T-helper 9 cell (primary cell): ENCODE measurements at places on chromosomes 6 and 20.
A peak's percentile ranks its signal among the peaks of the same experiment; 100 is the strongest.

GRCh38 chr20:53216856-53217576, 244.9 kb downstream of the TSHZ2 start:
- peak; percentile 81 for DNase-seq

DNA sequence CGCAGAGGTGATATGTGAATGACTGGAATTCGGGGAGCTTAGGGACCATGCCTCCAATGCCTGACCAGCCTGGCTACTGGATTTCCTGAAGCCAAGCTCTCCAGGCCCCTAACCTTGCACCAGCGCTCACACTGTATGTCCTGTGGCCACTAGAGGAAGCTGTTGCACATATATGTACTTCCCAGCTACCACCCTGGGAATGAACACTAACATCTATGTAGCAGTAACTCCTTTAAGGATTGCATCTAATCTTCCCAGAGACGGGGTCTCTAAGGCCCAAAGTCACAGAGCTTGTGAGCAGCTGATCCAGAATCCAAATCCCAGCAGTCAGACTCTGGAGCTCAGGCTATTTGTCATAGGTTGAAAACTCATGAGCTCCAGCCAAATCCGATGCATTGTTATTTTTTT, 20.4 kb upstream of the BPIFB1 start:
- no peak for DNase-seq

- DNase-seq, result no peak
Observed at GRCh38 chr20:53322651-53323050, 271.0 kb downstream of the ZNF217 start.

DNA sequence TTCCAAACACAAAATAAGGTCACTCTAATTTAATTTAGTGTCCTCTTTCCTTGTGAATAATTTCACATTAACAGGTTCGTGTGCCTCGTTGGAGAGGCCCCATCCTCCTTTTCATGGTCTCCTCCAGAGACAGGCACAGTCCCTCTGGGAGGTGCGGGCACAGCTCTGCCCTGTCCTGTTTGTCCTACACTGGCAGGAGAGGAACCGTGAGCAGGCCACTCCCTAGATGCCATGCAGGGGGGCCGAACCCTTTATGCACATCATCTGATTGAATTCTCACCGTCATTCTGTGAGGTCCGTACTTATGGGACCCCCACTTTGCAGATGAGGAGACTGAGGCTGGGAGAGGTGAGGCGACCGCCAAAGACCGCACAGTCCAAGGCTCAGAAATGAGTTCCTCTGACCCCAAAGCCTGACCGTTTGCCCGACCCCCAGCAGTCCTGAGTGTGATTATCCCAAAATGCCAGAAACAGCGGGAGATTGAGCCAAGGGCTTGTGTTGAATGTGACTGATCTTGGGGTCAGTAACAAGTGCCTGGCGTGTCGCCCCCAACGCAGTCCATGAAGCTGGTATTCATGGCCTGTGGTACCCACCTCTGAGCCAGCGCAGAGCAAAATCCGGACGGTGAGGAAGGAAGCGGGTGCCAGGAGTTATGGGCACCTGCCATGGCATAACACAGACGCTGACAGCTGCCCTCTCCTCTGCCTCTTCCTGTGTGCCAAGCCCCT, 43.5 kb downstream of the PMEPA1 start:
- no peak for DNase-seq

DNA sequence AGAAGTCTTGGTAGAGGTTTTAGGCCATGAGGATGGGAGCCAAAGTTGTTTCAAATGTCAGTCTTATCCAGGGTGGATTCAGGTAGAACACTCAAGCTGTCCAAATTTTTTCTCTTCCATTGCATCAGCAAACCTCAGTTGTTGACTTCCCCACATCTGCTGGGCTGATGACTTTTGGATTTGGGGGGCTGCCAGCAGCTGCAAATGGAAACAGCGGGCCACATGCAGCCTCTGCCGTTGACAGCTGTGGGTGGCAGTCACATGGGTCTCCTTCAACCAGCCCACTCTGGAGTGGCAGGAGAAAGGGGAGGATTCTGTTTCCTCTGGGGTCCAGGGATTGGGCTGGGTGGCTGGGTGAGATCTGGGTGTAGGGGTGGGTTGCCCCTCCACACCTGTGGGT, 5.8 kb upstream of the MLN start:
- no peak for DNase-seq

DNA sequence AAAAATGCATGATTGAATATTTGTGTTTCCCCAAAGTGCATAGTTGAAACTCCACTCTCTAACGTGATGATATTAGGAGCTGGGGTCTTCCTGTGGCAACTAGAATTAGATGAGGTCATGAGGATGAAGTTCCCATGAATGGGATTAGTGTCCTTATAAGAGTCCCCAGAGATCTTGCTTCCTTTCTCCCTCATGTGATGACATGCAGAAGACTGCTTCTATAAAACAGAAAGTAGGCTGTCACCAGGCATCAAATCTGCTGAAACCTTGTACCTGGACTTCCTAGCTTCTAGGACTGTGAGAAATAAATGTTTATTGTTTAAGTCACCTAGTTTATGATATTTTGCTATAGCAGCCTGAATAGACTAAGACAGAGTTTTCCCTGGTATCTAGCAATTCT, 586.5 kb upstream of the EPHA7 start:
- DNase-seq, result no peak

DNA sequence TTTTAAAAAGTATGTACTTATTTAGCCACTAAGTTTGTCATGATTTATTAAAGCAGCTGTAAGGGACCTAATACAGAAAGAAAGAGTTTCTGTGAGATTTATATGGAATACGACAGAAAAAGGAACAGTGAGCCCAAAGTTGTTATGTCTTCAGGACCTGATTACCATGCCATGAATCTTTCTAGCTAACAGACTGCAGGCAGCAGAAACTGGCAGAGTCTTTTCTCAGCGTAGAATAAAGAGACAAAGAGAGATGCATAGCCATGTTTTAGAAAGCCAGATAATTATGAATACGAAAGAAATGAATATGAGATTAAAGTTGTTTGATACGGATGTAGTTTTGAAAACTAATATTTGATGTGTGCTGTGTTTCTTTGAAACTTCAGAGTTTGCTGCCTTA, 624.1 kb upstream of the ADGRB3 start:
- DNase-seq, result no peak

GRCh38 chr6:85402071-85402470, 47.8 kb upstream of the NT5E start:
- DNase-seq, result no peak

DNA sequence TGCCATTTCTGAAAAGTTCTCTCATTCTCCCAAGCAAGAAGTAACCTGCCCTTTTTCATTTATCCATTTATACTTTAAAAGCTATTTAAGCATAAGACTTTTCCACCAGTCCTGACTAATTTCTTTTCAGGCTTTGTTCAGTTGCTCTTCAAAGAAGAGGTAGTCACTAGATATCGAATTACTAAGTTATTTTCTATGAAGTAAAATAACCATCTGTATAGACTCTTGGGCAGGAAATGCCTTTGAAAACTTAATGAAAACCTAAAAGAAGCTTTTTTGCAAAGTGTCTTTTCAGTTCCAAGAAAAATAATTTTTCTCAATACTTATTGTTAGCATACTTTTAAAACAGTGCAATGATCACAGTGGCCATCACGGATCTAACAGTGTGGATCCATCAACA, 31.3 kb upstream of the LAMP5 start:
- DNase-seq, result no peak

- DNase-seq, result no peak
Observed at GRCh38 chr20:25408170-25408547, 686 bp downstream of the GINS1 start.

DNA sequence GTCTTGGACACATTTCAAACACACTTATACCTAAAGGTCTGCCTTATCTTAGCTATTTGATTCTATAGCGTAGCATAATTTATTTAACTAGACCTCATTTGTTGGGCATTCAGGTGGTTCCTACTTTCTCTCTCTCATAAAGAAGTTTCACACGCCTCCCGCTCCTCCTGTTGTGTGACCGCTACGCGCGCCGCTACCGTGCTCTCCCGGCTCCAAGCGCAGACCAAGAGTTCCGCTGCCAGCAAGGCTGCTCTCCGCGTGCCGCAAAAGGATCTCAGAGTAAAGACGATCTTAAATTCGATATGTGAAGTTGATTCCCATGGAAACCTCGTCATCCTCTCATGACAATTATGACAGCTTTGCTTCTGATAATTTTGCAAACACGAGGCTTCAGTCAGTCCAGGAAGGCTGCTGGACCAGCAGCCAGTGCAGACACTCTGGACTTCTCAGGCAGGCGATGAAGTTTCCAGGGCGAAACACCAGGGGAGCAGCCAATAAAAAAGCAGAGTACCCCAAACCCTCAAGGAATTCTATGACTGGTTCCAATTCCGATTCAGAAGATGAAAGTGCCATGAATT, 20.4 kb downstream of the PRSS16 start:
- DNase-seq, result no peak

- DNase-seq, result no peak
Observed at GRCh38 chr6:54903884-54904283, 57.3 kb downstream of the FAM83B start.

- no peak for DNase-seq
Observed at GRCh38 chr6:126905917-126906316, 212.6 kb upstream of the RSPO3 start.

GRCh38 chr20:57800791-57801430, 91.1 kb upstream of the PMEPA1 start:
- no peak for DNase-seq

DNA sequence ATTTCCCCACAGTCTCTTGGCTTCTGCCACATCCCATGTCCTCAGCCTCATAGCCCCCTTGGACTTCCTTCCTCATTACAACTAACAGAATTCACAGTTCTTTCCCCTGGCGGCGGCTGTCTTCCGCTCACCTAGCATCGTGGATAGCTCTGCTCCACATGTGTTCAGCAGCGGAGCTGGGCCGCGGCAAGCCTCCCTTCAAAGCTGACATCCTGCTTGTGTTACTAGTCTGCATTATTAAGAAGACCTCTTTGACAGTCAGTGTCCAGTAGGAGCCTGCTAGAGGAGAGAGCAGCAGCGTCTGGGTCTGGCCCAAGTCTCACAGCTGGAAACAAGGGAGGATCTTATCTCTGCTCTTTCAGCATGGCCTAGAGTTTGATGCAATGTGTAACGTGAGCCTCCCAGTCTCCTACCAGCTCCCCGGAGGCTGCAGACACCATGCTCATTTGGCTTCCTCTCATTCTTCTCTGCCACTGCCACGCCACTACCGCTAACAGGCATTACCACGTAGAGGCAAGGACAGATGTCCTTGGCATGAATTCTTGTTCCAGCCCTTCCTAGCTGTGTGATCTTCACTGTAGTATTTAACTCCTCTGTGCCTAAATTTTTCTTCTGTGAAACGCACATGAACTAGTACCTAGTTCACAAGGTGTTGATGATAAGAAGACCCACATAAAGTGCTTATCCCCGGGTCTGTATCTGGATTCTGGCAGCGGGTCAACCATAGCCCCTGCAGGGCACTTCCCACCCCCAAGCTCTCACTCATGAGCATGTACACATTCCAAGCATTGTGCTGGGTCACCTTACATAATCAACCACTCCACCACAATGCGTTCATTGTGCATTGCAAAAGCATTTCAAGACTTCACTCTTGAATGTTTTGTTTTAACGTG, 107.1 kb upstream of the BACH2 start:
- no peak for DNase-seq

DNA sequence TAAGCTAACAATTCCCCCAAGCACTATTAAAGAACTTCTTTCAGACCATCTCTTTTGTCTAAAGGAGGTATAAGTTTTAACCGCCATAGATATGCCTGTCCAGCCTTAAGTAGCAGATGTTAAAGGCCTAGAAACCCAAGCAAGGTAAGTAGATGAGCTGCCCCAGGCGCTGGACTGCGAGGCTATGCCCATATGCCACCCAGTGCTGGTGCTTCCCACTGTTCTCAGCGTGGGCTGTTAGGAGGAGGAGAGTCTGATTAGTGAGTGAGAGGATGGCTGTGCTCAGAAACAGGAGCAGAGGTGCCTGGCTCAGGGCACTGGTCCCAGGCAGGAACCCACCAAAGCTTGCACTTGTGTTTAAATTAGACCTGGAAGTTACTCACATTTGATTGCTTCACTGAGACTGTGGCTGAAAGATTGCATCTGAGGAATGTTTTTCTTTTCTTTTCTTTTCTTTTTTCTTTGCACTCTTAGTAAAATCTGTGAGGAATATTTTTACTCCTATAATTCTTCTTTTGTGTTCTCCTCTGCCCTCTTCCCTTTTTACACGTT, 32.2 kb downstream of the PRPH2 start:
- DNase-seq, result no peak

DNA sequence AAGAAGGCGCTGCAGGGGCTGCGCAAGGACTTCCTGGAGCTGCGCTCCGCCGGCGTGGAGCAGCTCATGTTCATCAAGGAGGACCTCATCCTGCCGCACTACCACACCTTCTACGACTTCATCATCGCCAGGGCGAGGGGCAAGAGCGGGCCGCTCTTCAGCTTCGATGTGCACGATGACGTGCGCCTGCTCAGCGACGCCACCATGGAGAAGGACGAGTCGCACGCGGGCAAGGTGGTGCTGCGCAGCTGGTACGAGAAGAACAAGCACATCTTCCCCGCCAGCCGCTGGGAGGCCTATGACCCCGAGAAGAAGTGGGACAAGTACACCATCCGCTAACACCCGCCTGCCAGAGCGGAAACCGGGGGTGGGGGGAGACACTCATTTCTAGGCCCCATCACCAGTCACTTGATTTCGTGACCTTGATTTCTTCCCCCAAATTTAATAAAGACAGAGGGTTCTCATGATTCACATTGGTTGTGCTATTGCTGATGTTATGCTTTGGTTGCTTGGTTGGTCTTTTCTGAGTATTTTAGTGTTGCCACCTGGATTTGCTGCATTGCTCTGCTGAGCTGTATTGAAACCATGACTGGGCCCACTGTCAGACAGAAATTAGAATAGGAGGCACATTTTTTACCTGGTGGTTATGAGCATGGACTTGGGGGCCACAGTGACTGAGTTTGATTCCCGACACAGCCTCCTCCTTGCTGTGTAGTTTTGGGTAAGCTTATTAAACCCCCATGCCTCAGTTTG, 1.5 kb downstream of the FAM50B start:
- DNase-seq, result no peak

GRCh38 chr6:157539421-157539822, 158.4 kb downstream of the ZDHHC14 start:
- DNase-seq, result no peak

GRCh38 chr6:15021074-15021473, 224.8 kb upstream of the JARID2 start:
- DNase-seq, result no peak

- DNase-seq, result no peak
Observed at GRCh38 chr6:22892452-22892851, 323.1 kb downstream of the HDGFL1 start.

- DNase-seq, result no peak
Observed at GRCh38 chr6:131893198-131893597, 58.0 kb downstream of the CCN2 start.

DNA sequence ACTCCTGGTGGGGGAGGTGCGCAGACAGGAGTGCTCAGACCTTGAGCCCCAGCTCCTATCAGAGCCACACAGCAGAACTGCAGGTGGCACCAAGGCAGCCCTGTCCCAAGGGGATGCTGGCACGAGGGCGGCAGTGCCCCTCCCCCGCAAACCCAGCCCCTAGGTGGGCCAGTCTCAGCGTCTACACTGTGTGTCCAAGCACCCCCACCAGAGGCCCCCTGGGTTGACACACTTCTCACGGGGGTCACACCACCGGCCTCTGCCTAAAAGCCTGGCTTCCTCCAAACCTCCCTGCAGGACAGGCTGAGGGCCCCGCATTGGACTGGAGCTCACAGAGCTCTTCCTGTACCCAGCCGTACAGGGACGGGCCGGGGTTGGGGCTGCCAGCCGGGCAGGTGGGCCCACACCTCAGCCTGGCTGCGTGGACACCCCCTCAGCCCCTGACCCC, 8.1 kb downstream of the SLC2A4RG start:
- DNase-seq, result no peak
